ENCODE measurements at places on chromosomes 7 and 10.

DNA sequence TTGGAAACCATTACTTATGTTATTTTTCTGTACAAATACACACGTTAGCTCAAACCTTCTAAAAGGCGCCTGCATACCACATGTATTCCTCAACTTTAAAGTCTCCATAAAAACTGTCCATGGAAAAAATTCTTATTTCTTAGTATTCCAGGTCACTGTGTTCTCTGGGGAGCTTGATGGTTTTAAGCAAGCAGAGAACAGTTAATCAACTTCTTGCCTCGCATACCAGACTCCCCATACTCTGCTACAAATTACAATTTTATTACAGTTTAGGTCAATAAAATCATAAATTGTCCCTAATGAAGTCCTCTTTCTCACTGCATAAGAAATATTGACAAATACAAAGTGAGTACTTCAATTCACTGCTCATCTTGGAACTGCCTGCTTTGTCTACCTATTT lies 77.0 kb upstream of the GPR22 start:
- DNase-seq: no peak

DNA sequence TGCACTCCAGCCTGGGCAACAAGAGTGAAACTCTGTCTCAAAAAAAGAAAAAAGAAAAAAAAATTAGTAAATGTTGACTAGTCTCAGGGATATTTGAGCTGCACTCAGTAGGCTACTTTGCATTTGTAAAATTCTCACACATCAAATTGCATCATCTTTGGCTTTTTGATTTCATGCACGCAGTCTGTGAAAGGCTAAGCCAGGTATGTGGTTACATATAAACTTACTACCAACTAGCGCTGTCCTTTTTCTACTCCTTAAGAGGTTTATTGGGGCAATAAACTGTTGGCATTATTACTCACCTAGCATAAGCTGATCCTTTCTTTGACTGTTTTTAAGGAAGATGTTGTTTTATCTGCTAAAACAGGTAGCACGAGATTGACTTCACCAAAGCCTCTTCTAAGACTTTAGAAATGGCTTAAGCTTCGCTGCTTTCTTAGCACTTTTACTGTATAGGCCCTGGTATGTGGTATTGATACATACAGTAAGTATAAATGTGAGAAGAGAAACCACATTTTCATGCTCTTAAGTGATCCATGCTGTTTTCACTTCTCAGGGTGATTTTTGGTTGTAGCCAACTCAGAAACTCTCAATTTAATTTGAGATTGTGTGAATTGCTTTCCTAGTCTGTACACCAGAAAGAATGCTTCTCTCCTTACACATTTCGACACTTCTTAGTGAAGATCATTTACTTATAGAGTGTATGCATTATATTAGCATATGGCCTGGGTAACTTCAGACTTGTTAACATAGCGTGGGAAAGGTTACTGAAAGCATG lies 323.9 kb downstream of the AUTS2 start:
- DNase-seq: no peak

GRCh38 chr10:42958142-42958868 lies 118.6 kb upstream of the RET start:
- no peak for DNase-seq

DNA sequence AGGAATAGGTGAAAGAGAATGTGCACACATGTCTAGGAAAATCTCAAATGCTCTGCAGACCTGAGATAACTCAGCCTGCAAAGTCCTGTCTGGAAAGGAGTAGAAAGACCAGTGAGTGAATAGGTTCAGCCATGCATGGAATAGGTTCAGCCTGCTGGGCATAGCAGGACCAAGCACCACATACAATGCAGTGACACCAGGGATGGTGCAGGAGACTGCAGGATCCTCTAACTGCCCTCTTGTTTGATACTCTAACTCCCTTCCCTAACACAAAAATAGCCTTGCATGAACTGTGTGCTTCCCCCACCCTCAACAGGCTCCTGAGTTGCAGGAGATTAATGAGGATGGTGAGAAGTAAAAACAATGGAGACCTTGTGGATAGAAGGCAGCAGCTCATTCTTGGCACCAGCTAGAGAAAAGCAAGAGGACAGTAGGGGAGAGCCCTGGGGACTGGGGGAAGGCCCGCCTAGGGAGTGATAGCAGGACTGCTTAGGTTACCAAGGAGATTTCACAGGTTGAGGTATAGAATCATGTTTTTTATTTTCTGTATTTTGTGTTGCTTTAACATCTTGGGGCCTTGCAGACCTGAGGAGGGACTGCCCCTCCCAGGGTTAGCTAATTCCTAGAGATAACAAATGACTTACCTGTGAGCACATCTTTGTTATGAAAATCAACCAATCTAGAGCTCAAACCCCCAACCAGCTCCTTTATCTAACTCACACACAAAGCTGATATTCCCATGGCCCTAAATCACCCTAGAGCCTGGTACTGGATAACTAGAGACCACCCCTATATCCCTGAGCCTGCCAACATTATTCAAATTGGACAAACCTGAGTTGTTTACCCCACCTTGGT lies 187.8 kb downstream of the PLPP4 start:
- no peak for DNase-seq

- no peak for DNase-seq
These were observed 105.6 kb downstream of the AHR start for GRCh38 chr7:17404006-17404405.

DNA sequence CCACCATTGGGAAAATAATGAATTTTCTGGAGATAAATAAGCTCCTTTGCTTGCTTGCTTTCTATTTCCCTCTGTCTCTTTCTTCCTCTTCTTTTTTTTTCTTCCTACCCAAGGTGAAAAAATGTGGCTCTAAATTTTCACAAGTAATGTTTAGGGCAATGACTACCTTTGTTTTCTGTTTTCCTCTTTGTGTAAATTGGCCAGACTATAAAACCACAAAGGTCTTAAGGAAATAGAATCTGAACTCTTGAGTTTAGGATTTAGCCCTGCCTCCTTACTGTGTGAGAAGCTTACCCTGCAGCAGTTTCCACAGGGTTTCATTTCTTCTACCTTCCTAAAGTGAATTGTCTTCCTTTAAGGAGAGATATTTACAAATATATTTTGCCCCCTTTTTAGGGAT lies 330.4 kb downstream of the ARL4A start:
- no peak for DNase-seq

DNA sequence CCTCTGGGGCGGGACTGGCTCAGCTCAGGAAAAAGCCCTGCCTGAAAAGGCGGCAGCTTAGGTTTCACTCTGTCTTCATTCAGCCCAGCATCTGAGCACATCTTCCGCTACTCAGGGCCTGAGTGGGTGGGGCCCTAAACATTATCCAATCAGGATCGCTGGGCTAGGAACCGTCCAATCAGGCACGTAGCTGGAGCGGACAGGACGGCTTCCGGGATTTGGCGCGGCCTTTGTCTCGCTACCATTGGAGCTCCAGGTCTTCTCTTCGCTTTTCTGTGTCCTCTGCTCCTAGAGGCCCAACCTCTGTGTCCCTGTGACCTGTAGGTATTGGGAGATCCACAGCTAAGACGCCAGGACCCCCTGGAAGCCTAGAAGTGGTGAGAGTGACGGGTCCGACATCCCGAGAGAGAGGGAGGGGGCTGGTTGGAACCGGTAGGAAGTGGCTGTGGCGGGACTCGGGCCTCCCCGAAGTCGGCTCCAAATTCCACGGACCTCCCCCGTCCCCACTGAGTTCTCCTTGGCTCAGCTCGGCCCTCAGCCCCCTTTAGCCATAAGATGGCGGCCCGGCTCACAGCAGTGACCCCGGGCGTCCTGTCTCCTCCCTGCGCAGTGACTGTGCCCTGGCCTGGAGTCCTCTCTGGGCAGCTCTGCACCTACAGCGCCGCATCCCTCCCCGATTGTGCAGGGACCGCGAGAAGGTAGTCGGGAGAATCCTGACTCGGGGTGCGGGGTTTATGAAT lies 99.1 kb downstream of the ZNF680 start:
- DNase-seq: peak; percentile 4

GRCh38 chr10:7558036-7558435 lies 108.7 kb downstream of the ITIH5 start:
- no peak for DNase-seq

DNA sequence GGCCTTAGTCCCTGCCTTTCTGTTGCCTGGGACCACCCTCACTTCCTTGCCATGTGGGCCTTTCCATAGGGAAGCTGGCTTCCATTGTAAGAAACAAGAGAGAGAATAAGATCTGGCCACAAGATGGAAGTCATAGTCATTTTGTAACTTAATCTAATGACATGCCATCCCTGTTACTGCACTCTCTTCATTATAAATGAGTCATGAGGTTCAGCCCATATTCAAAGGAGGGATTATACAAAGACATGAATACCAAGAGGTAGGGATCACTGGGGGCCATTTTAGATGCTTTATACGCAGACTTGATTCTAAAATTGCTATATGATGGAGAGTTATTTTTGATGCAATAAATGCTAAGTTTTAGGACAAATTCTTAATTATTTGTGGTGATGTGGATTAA lies 75.2 kb upstream of the CELF2 start:
- DNase-seq: no peak

DNA sequence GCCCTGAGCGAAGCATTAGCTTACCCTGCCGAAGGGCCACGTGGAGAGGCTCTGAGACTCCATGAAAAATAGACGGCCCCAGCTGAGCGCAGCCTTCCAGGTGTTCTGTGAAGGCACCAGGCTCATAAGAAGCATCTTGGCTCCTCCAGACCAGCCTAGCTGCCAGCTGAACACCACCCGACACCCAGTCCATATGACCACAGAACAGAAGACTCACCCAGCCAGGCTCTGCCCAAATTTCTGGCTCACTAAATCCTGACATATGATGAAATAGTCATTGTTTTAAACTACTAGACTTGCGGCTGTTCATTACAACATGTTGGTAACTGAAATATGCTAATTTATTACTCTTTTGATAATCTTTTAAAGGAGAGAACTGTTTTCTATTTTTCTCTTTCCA lies 99.5 kb upstream of the ABI1 start:
- DNase-seq: peak; percentile 49

DNA sequence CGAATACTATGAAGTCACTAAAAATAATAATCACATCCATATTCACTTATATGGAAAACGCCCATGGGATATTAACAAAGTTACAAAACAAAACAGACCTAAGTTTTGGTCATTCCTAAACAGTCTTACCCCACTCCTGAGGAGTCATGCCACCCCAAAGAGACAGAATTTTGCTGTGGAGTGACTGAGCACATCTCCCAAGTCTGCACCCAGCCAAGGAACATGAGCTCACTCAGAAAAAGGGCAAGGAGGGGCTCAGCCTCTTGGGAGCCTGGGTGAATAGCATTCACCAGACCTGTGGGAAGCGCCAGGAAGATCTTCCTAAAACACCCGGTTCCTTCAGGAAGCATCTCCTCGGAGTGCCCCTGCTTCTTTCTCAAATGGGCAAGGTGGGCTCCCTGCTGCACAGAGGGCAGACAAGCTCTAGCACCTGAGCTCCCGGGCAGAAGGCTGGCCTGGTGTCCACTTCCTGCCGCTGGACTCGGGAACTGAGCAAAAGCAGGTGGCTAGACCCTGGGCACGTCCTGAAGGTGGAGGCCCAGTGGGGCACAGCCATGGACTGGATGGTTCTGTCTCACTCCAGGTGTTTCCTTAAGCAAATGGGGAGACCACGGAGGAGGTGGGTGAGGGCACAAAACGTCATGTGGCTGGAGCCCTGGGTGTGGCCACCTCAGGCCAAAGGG lies 31.0 kb downstream of the TNS3 start:
- DNase-seq: no peak

DNA sequence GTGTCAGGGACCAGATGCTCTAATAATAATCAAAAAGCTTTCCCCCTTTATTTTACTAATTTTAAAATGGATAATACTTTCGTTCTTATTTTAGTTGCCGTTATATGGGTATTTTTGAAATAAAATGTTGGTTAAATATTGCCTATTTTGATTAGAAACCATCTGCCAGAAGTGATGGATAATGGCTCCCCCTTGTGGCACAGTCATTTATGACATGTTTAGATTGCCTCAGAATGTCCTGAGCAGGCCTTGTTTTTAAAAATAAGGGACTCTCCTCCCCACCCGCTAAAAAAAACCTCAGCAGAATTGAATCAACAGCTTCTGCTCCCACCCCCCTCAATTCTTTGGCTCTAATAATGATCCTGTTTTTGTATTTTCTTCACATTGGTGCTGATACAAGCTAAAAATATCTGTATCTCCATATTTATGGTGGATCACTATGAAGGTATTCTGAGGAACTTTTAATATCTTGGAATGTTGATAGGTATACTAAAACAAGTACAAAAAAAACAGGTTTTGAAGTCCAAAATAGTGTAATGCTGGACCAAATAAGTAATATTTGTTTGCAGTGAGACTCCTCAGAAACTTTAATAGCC lies 38.8 kb downstream of the TMEM60 start:
- peak; percentile 74 for DNase-seq

DNA sequence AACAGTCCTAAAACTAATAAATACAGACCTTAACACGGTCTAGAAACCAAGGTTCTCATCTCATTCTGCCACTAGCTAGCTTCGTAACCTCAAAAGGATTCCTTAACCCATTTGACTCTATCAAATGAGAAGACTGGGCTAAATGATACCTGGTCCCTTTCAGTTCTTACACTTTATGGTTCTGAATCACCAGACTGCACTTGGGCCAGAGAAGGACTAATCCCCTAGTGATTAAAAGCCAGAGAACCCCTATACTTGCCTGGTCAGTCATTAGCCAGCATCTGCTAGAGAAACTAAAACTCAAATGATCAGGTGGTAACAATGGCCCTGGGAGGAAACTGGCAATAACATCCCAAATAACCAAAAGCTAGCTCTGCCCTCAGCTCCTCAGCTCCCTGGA lies 16.8 kb downstream of the TMEM243 start:
- DNase-seq: no peak

GRCh38 chr7:23530405-23530804 lies 1.4 kb downstream of the TRA2A start:
- no peak for DNase-seq

- no peak for DNase-seq
These were observed 14.8 kb downstream of the NRCAM start for GRCh38 chr7:108441392-108441955.

GRCh38 chr10:94349327-94349726 lies 13.4 kb downstream of the NOC3L start:
- no peak for DNase-seq

DNA sequence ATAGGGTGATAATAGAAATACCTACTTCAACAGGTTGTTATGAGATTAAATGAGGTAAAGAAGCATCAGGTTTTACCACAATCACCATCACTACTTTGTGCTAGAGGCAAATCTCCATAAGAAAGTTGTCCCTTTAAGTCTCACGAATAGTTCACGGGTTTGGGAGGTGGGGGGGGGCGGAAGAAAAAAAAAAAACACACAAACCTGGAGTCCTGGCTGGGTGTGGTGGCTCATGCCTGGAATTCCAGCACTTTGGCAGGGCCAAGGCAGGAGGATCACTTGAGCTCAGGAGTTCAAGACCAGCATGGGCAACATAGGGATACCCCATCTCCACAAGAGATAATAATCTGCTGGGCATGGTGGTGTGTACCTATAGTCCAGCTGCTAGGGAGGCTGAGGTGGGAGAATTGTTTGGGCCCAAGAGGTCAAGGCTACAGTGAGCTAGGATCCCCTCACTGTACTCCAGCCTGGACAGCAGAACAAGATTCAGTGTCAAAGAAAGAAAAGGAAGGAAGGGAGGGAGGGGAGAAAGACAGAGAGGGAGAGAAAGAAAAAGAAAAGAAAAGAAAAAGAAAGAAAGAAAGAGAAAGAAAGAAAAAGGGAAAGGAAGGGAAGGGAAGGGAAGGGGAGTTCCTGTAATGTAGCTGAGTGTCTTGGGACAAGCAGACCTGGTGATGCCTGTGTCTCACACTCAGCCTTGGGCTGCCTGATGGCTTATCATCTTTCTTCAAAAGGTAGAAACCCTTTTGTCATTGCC lies 231.4 kb downstream of the CREB5 start:
- no peak for DNase-seq

GRCh38 chr10:43867113-43867512 lies 218.4 kb upstream of the ZNF32 start:
- DNase-seq: no peak

Data from T-helper 2 cell (primary cell).